ENCODE measurements at places on chromosomes 11 and 22. TPM values are rescaled to one million over a fixed set of nuclear protein-coding genes. Genes with fewer than 3 reads are reported as not detected.

Gene MS4A6E
- not detected for total RNA-seq

Gene RIBC2
- total RNA-seq, result 9.5 TPM

Gene C11orf16
- not detected for total RNA-seq

GRCh38 chr11:127965939-127966668 lies 621.3 kb downstream of the ETS1 start:
- H3K27me3 ChIP-seq, result peaks cover 16% of the 10 kb centered on the region
- H3K27ac ChIP-seq, result no peak overlapping the region
- H3K36me3 ChIP-seq, result no peaks in the 10 kb centered on the region

GRCh38 chr11:23315286-23315685 lies 455.0 kb upstream of the CCDC179 start:
- no peak for DNase-seq
- no peaks in the 10 kb centered on the region for H3K27me3 ChIP-seq
- no peaks in the 10 kb centered on the region for H3K4me1 ChIP-seq
- no peak overlapping the region for H3K27ac ChIP-seq

- H3K27ac ChIP-seq, result no peak overlapping the region
- no peak for DNase-seq
- H3K36me3 ChIP-seq, result no peaks in the 10 kb centered on the region
- H3K27me3 ChIP-seq, result peaks cover 7% of the 10 kb centered on the region
Measured at GRCh38 chr11:31995525-31996094, 95.3 kb upstream of the RCN1 start.

GRCh38 chr11:129440028-129440713 lies 64.5 kb downstream of the BARX2 start:
- H3K4me1 ChIP-seq, result peaks cover 4% of the 10 kb centered on the region
- H3K36me3 ChIP-seq, result no peaks in the 10 kb centered on the region
- H3K4me3 ChIP-seq, result no peak overlapping the region
- DNase-seq, result no peak

GRCh38 chr11:16763746-16764145 lies 25.3 kb downstream of the C11orf58 start:
- no peak overlapping the region for H3K27ac ChIP-seq
- H3K4me3 ChIP-seq, result no peak overlapping the region
- peaks cover 9% of the 10 kb centered on the region for H3K36me3 ChIP-seq
- H3K27me3 ChIP-seq, result no peaks in the 10 kb centered on the region
- no peak for DNase-seq

DNA sequence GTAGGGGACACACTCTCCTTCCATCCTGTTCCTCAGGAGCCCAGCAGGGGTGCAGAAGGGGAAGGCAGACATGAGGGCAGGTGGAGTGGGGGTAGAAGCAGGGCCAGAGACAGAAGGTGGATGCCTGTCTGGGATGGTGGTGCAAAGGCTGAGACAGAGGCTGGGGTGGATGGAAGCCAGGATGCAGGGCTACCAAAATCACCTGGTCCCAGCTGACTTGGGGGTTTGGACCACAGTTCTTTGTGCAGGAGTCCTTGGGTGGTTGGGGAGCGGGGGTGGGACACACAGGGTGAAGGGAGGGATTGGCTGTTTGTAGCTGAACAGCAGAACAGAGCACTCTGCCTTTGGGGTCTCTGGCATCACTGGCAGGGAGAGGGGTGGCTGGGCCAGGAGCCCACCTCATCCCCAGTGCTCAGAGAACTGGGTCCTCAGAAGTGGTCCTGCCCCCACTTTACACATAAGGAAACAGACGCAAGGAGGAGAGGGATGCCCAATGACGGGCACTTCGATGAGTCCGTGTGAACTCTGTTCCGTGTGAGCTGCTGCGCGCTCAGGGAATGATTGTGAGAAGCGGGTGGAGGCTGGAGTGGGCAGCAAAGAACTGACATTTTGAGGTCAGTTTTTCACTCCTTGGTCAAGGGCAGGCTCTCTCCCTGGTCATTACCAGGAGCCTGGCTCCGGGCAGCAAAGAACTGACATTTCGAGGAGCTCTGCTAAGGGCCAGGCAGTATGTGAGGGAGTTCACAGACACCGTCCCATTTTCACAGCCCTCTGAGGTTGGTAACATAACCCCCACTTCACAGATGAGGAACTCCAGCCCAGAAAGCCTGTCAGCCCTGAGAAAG lies 1.9 kb downstream of the TAGLN start:
- no peaks in the 10 kb centered on the region for H3K4me1 ChIP-seq
- no peak for DNase-seq
- H3K36me3 ChIP-seq, result peaks cover 15% of the 10 kb centered on the region
- no peak overlapping the region for H3K27ac ChIP-seq
- no peak overlapping the region for H3K4me3 ChIP-seq
- no peaks in the 10 kb centered on the region for H3K27me3 ChIP-seq

DNA sequence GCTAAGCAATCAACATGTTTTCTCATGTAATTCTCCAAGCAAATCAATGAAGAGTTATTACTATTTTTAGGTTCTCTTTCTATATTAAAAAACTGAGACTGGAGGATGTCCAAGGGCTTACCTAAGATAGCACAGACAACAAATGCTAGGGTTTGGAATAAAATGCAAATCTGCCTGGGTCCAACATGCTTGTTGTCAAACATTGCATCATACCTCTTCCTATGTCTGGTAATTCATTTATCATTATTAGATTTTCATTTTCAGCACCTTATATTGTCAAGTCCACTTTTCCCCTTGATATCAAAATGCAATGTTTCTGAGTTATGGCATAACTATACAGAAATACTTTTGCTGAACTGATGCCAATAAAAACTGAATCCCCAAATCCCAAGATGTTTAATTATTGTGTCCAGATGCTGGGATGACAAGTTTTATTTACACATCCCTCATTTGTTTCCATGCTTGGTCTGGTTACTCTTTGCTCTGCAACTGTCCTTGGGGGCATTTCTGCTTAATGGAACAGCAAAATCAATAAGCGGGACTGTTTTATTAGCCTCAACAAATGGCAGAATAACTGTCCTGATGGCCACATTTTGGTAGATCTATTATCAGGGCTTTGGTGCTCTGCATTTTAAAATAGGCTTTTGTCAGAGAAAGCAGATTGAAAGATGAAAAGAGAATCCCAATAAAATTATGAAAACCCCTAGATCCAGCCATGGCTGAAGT lies 86.0 kb downstream of the C11orf87 start:
- H3K4me3 ChIP-seq, result no peak overlapping the region
- H3K27me3 ChIP-seq, result peaks cover 1% of the 10 kb centered on the region
- no peaks in the 10 kb centered on the region for H3K36me3 ChIP-seq
- DNase-seq, result no peak

DNA sequence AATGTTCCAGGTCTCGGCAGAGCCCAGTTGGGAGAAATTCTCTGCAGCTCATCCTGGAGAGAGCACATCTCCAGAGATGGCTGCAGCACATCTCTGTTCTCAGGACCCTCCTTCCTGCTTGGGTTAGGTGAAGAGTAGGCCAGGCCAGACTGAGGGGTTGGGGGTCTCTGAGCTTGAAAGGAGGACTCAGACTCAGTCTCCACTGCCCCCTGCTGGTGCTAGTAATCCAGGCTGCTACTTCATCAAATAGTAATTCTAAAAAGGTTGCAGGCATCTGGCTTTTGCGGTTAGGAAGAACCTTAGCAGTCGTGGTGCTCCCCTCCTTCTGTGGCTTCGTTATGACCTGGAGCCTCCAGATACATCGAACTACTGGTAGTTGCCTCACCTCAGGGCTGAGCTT lies 9.7 kb downstream of the TUB start:
- no peak overlapping the region for H3K4me3 ChIP-seq
- no peaks in the 10 kb centered on the region for H3K36me3 ChIP-seq
- H3K4me1 ChIP-seq, result no peaks in the 10 kb centered on the region
- H3K27me3 ChIP-seq, result peaks cover under 1% of the 10 kb centered on the region

- H3K4me1 ChIP-seq, result no peaks in the 10 kb centered on the region
- peaks cover 24% of the 10 kb centered on the region for H3K36me3 ChIP-seq
- DNase-seq, result no peak
- H3K4me3 ChIP-seq, result no peak overlapping the region
- H3K27me3 ChIP-seq, result no peaks in the 10 kb centered on the region
Measured at GRCh38 chr11:75014129-75014528, 25.4 kb downstream of the NEU3 start.

DNA sequence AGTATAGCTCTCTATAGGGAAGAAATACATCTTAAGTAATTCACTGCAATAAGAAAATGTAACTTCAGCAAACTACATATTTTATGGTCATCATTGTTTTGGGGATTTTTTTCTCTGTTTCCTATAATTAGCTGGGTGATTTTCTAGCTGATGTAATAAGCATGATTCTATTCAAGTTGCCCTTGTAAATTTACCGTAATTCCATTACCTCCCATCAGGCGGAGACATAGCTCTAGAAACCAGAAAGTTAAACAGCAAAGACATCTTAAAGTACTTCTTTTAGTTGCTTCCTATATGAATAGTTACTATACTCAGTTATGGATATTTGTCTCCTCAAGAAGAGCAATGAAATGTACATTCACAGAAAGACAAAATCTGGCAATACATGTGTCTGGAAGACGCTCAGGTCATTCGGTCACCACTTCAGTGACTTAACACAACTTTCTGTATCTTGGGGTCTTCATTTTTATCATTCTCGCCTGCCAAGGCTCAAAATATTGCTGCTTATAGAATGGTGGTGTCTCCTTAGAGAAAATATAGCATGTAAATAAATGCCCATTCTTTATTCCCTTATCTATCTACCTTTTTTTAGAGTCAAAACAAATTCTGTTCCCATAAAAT lies 239.9 kb upstream of the ZC3H12C start:
- no peaks in the 10 kb centered on the region for H3K4me1 ChIP-seq
- peak; percentile 4 for DNase-seq
- H3K36me3 ChIP-seq, result no peaks in the 10 kb centered on the region
- H3K27ac ChIP-seq, result no peak overlapping the region

DNA sequence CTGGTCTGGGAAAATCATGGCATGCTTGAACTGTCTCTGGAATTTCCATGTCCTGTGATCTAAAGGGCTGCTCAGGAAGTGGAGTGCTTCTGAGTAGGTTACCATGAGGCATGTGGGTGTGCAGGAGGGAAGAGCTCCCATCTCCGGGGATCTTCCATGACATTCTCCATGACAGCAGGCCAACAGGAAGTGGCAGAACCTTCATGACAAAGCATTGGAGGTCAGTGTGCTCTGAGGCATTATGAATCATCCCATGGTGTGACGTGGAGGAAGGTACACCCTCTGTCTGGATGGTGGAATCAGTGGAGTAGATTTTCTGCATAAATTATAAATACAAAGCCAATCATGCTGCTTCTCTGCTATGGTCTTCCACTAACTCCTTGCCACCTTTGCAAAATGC lies 139.6 kb upstream of the E2F8 start:
- H3K36me3 ChIP-seq, result no peaks in the 10 kb centered on the region
- H3K27me3 ChIP-seq, result peaks cover 14% of the 10 kb centered on the region
- H3K4me3 ChIP-seq, result no peak overlapping the region
- DNase-seq, result no peak
- H3K27ac ChIP-seq, result no peak overlapping the region

- no peak overlapping the region for H3K27ac ChIP-seq
- peaks cover 13% of the 10 kb centered on the region for H3K27me3 ChIP-seq
- no peak for DNase-seq
- no peaks in the 10 kb centered on the region for H3K4me1 ChIP-seq
- no peaks in the 10 kb centered on the region for H3K36me3 ChIP-seq
Measured at GRCh38 chr11:45484326-45484883, 181.0 kb downstream of the CHST1 start.

- H3K27me3 ChIP-seq, result peaks cover 2% of the 10 kb centered on the region
- H3K36me3 ChIP-seq, result no peaks in the 10 kb centered on the region
- peaks cover 6% of the 10 kb centered on the region for H3K4me1 ChIP-seq
- no peak for DNase-seq
- no peak overlapping the region for H3K4me3 ChIP-seq
Measured at GRCh38 chr22:39221999-39222686, 22.6 kb downstream of the PDGFB start.

- no peak overlapping the region for H3K4me3 ChIP-seq
- peaks cover 15% of the 10 kb centered on the region for H3K27me3 ChIP-seq
- H3K27ac ChIP-seq, result no peak overlapping the region
- no peaks in the 10 kb centered on the region for H3K4me1 ChIP-seq
- no peaks in the 10 kb centered on the region for H3K36me3 ChIP-seq
Measured at GRCh38 chr11:11363674-11364073, 10.6 kb upstream of the CSNK2A3 start.

- H3K4me3 ChIP-seq, result no peak overlapping the region
- H3K27me3 ChIP-seq, result peaks cover 3% of the 10 kb centered on the region
- DNase-seq, result no peak
- H3K36me3 ChIP-seq, result peaks cover 4% of the 10 kb centered on the region
- H3K27ac ChIP-seq, result no peak overlapping the region
- H3K4me1 ChIP-seq, result peaks cover 7% of the 10 kb centered on the region
Measured at GRCh38 chr11:44758983-44759382, 32.2 kb downstream of the TSPAN18 start.

DNA sequence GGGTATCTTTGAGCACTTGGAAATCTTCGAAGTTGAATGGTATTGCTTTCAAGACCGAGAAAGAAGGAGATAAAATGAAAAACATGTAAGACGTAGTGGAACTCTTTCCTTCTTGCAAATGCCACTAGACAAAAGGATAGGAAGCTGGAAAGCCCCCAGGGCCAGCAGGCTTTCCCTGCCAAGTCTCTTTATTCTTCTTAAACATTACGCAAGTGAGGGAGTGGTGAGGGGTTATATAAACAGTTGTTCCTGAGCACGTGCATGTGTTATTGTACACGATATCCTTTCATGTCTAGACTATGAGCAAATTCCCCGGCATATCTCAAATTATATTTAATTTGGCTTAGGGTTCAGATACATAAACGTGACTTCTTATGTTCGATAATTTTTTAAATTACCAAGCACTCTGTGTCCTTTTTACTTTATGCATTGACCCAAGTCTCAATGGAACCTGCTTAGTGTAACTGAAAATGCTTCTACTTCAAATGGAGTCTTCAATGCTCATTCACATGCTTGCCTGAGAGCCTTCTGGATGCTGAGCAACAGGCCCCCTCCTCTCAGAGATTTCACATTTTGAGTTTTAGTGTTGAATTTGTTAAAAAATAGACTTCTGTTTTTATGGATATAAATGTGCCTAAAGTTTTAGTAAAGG lies 59.0 kb downstream of the PPP2R1B start:
- H3K4me1 ChIP-seq, result no peaks in the 10 kb centered on the region
- H3K27me3 ChIP-seq, result no peaks in the 10 kb centered on the region
- no peak for DNase-seq
- no peak overlapping the region for H3K27ac ChIP-seq

DNA sequence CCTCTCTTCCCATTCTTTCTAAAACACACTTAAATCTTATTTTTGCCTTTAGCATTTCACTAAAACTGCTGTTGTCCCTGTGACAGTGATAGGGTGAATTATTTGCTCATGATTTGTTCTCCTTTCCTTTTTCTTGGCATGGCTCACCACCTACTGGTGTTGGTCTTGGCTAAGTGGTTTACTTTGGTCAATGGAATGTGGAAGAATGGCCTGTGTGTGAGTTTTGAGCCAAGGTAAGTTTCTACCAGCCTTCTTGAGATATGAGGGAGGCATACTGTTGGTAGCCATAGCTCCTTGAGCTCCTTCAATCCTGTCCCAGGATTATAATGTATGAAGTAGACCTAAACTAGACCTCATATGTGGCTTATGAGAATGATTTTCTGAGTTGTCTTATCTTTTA lies 506.3 kb upstream of the RAG2 start:
- no peak for DNase-seq
- no peaks in the 10 kb centered on the region for H3K4me1 ChIP-seq
- no peaks in the 10 kb centered on the region for H3K27me3 ChIP-seq
- H3K4me3 ChIP-seq, result no peak overlapping the region
- no peaks in the 10 kb centered on the region for H3K36me3 ChIP-seq
